Activated naive CD4-positive, alpha-beta T cell (primary cell): ENCODE measurements at places on chromosomes 11 and 22.

GRCh38 chr11:63829823-63830489, 9.0 kb upstream of the MARK2 start:
- DNase-seq: no peak

GRCh38 chr22:43796567-43796966, 15.5 kb downstream of the EFCAB6 start:
- no peak for DNase-seq

DNA sequence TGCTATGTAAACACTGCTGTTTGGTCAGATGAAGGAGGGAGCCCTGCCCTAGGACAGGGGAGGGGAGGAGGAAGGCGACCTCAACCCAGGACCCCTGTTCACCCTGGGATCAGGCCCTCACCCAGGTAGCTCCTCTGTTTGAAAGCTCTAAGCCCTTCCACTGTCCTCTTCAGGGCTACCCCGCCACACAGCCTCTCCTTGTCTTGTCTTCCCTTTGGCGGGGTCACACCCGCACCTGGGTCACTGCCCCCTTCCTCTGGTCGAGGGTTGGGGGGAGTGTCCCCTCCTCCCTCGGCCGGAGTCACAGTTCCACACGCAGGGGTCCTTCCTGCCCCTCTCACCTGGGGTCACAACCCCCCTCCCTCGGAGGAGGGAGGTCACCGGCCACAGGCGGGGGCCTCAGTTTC, 463 bp upstream of the PTPMT1 start:
- DNase-seq: no peak

DNA sequence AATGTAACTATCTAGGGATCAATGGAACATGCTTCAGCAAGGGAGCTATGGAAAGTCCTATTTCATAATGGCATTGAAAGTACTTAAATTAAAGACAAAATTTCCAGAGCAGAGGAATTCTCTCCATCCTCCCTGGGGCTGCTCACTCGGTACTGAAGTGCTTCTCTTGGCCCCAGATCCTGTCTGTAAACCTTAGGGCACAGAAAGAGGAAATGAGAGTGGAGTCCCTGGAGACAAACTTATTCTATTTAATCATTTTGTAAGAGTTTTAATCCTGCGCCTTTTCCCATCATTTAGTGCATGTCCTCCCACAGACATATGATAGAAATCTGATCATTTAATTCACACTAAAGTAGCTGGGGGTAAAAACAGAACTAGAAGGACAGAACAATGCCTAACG, 20.9 kb upstream of the PAMR1 start:
- DNase-seq: no peak

DNA sequence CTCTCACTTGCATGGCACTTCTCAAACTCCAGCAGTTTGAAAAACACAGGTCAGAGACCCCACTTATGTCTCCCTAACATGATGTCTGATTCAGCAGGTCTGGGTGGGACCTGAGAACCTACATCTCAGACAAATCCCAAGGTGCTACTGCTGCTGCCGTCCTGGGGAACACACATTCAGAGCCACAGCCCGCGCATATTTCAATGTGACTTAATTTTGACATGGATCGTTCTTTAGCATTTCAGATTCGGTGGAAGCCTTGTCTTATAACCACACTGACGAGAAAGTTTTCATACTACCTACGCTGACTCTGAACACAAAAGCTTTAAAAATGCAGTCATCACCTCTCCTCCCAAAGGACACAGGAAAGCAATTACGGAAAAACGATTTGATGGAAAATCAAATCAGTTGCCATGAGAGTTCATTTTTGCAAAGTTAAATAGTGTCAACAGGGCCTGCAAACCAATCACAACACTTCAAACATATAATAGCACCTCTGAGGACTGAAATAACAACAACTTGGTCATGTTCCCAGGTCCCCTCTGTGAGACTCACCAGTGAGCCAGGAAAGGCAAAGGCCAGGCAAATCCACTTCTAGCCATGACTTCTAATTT, 132.6 kb downstream of the SHANK2 start:
- no peak for DNase-seq

DNA sequence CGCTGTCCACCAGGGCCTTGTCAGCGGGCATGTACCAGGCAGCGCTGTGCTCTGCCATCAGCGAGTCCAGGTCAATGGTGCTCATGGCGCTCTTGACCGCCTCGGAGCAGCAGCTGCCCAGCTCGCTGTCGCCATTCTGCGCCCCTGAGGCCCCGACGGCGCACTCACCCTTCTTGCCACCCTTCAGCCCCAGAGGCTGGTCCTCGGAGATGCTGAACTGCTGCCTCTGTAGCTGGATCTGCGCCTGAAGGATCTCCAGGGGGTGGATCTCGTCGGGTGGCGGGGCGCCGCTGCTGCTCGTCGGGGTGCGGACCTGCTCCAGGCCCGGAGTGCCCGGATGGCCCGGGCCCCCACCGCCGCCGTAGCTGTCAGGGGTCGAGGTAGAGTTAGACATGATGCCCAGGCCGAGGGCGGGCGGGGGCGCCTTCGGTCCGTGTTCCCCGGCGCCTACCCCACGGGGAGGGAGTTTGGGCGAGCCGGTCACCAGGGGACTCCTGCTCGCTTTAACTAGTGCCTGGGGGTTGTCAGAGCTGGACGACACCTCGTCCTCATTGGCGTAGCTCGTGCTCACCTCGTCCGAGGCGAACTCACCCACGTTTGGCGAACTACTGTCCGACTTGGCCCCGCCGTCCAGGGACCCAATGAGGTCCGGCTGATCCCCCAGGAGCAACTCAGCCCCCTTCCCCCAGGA, 4.6 kb downstream of the MN1 start:
- no peak for DNase-seq

GRCh38 chr11:47603295-47603694, 9.1 kb upstream of the C1QTNF4 start:
- no peak for DNase-seq

DNA sequence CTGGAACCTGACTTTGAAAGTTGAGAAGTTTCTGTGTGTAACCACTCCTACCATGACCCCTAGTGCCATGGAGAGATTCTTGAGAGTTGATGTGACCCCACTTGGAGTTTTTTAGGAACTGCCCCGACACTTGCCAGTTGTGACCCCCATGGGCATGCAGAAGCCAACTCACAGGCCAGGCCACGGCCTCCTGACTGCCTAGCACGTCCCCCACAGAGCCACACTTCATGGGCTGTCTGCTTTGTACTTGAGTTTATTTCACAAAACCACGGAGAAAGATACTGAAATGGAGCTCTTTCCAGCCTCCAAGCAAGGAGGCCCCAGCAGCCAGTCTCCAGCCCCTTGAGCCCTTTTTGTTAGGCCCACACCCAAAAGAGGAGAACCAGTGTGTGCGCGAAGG, 8.4 kb downstream of the CYB5R2 start:
- DNase-seq: no peak

- DNase-seq: no peak
Observed at GRCh38 chr11:7577291-7578190, 63.7 kb downstream of the PPFIBP2 start.

DNA sequence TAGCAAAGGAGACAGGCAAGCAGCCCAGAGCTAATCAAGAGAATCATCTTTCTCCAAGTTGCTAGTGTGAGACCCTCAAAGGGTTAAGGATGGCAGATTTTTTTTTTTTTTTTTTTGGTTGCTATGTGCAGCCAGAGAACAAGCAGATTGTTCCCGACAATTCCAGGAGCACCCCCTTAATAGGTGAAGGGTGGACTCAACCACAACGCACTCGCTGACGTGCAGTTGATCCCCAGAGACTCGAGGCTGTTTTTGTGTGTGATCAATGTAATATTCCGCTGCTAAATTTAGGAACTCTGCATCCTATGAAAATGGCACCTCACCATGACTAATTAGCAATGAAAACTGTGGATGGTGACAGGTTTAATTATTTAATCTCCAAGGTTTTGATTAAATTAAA, 789.0 kb downstream of the KCNA4 start:
- no peak for DNase-seq

DNA sequence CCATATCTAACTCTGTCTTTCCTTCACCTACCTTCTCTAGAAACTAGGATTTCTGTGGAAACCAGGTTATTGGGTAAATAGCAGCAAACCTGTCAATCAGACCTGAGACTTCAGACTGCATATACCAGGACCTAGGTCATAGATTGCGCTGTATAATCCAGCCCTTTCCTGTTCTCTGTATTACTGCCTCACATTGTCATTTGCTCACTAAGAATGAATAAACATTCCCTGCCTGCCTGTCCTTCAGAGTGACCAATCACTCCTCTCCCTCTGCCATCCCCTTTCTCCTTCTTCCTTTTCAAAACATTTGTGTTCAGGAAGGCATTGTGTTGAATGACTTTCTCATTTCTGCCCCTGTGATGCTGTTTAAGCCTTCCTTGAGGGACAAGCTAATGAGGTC, 14.1 kb upstream of the FZD4 start:
- no peak for DNase-seq

DNA sequence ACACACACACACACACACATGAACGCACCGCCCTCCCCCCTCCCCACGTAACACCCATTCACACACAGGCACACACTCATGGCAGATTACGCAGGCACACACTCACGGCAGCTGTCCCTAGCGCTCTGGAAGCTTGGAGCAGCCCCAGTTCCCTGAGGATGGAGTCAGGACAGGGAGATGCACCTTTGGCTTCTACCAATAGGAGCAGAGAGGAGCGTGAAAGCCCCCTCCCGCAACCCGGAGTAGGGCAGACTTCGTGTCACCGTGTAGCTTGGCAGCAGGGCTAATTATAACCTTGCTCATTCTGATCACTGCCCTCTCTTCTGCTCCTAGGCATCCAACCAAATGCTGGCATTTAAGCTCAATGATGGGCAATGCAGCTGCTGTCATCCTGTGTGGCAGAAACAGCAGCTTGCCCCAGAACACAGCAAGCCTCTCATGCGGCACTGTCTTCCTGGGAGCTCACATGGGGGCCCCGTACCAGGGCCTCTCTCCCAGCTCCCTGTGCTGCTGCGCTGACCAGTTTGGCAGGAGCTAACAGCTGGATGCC, 31.9 kb downstream of the ANKK1 start:
- DNase-seq: no peak

DNA sequence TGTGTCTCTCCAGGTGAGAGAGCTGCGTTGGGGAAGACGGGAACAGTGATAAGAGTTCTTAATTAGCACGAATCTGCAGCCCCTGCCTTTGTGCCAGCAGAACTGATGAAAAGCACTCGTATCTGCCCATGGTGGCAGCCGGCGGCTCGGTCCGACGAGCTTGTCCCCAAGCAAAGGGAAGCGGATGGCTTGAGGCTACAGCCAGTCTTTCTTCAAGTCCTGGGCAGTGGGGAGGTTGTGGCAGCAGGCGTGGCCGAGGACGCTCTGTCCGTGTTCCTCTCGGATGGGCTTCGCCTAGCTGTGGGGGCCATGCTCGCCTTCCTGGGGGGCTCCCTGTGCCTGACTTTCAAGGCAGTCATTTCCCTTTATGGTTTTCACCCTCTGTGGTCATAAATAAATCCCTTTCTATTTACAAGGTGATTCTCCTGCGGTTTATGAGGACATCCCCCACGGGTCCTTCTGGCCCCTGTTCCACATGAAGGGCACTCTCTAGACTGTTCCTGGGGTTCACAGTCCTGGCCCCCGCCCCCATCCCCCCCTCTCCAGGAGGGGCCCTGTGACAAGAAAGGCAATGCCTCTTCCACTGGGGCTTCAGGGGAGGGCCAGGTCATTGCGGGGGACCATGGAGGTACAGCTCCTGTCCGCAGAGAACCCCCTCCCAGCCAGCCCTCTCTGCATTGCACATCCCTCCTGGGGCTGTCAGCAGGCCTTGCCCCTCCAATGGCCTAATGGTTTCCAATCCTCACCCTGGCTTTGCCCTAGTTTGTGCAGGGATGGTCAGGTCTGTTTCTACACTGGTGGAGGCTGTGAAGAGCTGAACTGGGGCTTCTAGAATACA, 1212.3 kb downstream of the BRD1 start:
- no peak for DNase-seq

DNA sequence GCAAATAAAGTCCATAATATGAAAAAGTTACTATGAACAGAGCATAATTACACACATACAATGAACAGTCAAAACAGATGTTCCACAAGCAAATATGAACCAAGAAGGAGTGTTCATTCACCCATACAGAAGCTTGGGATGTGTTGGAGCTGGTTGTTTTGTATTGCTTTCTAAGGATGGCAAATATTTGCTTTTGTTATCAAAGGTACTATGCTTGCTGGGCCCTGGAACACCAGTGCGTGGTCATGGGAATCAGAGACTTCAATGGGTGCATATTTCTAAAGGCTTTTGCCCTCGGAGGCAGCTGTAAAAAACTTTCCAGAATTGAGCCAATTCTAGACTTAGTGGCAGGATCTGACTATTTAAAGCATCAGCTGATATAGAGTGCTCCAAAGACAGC, 85.1 kb downstream of the BARX2 start:
- no peak for DNase-seq

DNA sequence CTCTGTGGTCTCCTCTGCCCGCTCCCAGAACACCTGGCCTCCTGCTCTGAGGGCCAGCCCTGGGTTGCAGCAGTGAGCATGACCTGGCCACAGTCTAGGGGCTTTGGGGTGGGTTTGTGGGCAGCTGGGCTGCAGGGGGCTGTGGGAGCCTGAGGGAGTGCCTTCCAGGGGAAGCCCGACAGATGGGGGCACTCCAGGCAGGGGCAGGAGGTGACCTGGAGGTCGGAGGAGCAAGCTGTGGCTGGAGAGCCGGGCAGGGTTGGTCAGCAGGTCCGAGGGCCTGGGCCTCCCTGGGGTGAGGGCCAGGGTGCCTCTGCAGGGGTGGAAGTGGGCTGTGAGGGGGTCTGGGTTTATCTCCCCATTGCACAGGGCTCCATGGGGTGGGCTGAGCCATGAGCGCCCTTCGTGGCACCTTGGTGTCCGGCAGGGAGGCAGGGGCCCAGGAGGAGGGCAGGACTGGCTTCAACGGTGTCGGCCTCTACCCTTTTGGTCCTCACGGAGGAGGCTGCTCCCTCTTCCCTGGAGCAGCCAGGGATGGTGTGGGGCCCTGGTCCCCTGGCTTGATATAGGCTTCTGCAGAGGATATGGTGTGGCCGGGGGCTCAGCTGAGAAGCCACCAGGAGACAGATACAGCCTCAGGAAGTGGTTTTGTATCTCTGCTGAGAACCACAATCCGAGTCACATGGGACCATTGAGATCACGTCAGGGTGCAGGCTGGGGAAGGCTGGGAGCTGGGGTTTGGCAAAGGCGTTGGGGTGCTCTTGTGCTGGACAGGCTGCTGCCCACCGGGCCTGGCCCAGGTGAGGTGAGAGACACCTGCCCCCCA, 22.3 kb downstream of the KCNQ1 start:
- no peak for DNase-seq

DNA sequence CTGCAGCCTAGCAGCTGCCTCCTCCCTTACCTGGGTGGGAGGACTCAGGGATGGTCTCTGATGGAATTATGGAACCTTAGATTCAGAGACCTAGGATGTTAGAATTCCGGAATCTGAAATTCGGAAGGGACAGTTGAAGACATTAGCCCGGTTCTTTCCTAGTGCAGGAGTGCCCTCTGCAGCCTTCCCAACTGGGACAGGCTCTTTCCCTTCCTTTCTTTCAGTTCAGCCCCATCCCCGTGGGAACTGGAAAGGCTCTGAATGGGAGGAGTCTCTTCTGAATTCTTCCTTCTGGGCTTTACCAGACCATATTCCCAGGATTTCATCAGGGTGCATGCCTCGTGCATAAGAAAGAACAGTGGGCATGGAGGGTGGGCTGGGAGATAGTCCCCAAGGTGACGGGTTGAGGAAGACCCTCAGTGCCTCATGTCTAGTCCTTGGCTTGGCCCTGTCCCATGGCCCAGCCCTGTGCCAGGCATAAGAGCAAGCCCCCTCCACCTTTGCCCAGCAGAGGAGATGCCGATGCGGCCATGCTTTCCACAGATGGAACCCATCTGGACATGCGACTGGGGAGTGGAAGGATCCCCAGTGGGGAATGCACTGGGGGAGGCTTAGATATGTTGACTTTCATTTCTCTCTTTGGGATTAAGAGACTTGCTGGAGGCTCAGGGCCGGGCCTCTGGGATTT, 14.4 kb downstream of the DNAJB13 start:
- no peak for DNase-seq

- DNase-seq: peak; percentile 29
Observed at GRCh38 chr11:118305726-118306125, 1.2 kb downstream of the CD3E start.
